ENCODE measurements at places on chromosomes 3 and 15.

DNA sequence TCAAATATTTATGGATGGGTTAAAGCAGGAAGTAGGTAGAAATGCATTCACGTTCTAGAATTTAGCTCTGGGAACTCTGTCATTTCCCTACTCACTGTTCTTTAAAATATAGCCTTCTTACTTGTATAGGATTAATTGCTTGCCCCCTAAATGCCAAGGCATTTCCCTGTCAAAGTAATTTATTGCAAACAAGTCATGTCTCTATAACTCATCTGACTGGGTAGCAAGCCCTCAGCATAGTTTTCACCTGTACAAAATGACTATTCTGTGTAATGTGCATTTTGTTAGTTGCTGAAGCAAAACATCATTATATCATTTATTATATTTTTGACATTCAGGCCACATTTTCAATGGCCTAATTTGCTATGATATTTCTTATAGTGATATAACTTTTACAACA is 1308.2 kb upstream of the EPHA6 start:
- DNase-seq: no peak

GRCh38 chr3:8201886-8202285 is 299.7 kb upstream of the LMCD1 start:
- DNase-seq: no peak

GRCh38 chr15:59587085-59587826 is 24.3 kb upstream of the GCNT3 start:
- no peak for DNase-seq

- DNase-seq: no peak
Observed at GRCh38 chr3:175457301-175457700, 598.2 kb downstream of the NAALADL2 start.

DNA sequence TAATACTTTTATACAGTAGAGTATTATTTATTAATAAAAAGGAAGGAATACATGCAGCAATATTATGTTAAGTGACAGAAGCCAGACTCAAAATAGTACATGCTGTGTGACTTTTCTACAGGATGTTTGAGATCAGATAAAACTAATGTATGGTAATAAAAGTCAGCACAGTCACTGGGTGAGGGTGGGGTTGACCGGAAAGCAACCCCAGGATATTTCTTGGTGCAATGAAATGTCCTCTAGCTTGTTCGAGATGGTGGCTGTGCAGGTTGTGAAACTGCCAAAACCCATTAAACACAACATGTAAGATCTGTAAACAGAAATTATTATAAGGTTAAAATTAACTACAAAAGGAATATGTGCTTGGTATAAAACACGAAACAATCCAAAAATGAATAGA is 20.8 kb upstream of the ALDH1L1 start:
- no peak for DNase-seq

GRCh38 chr3:112908252-112908651 is 61.6 kb upstream of the CD200R1L start:
- DNase-seq: no peak

- DNase-seq: no peak
Observed at GRCh38 chr3:49343163-49343562, 3.3 kb upstream of the USP4 start.

GRCh38 chr15:98646546-98647025 is 1.8 kb upstream of the IGF1R start:
- no peak for DNase-seq

- DNase-seq: no peak
Observed at GRCh38 chr3:36733162-36733696, 31.1 kb downstream of the DCLK3 start.

DNA sequence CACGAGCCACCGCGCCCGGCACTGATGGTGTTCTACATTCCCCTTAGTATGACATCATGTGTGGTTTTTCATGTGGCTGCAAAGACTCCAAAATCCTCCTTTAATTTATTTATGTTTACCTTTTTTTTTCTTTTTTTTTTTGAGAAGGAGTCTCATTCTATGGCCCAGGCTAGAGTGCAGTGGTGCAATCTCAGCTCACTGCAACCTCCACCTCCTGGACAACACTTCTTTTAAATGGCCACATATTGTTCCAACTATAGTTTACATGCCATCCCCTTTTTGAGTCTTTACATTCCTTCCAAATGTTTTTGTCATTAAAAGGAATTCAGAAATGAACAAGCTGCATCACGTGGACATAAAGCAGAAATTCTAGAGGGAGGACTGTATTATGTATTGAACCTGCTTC is 10.3 kb upstream of the CDV3 start:
- DNase-seq: no peak

- no peak for DNase-seq
Observed at GRCh38 chr3:109887293-109887692, 549.9 kb upstream of the DPPA4 start.

DNA sequence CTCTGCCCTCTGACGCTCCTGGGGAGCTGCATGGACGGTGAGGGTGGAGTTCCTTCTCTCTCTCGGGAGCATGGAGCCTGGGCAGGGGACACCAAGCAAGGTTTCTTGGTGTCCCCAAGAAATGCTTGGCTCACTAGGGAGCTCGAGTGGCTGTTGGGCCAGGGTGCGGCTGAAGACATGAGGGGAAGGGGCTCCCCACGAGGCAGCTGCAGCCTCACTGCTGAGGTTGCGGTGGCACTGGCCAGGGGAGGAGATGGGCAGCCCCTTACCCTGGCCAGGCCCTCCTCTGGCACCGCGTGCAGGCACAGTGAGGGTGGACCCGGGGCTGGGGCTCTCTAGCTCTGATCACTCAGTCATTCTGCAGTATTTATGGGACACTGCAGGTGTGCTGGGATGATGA is 43.5 kb upstream of the SLC41A3 start:
- DNase-seq: no peak

DNA sequence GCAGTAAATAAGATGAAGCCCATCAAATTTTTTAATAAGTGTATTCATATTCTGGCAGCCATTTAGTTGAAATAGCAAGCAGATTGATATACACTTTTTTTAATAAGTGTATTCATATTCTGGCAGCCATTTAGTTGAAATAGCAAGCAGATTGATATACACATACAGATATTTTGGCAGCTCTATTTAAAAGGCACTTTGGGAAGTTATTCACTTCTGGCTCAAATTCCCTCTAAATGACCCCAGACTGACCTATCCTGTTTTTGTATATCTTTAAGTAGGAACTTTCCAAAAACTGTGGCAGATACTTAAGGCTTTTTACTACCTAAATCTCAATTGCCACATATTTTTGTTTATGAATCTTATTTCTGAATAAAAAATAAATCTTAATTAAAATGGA is 122.3 kb downstream of the PLD1 start:
- DNase-seq: no peak

DNA sequence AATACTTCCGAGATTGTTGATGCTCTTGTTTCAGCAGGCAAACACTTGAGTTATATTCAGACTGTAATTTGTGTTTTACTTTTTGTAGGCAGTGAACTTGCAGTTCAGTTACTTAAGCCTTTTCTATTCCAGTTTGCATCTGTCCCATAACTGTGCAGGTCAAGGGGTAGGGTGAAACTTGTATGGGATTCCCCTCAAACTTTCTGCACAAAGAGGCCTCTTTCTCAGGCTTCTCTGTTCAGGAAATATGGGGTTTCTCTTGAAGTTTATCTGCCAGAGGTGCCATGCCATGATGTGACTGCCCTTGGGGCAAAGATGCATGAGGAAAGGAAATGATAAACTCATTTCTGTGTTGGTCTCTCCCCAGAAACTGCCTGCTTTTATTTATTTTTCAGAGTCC is 66.7 kb downstream of the SLC24A1 start:
- no peak for DNase-seq

DNA sequence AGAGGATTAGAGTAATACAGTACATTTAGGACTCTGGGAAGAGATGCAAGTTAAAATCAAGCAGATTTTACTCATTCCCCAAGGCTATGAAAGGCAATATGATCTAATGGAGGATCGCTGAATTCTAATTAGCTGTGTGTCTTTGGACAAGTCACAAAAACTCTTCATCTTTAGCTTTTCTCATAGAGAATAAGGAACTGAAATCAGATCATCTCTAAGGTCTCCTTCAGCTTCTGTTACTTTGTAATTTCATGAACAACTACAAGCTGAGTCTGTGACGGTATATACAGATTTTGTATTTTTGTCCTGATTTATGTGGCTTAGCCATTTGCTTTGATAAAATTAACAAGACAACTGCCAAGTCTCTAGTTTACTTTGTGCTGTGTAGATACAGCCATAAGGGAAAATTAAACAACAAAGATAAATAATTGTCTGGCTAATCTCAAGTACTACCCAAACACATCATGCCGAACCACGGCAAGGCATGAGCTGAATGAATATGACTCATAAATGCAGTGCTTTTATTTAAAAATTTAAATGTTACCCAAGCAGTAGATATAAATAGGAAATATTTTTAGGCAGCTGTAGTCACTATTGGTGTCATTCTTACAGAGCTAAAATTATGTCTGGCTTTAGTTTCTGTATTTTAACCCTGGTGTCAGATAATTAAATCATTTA is 81.5 kb downstream of the GAP43 start:
- no peak for DNase-seq

DNA sequence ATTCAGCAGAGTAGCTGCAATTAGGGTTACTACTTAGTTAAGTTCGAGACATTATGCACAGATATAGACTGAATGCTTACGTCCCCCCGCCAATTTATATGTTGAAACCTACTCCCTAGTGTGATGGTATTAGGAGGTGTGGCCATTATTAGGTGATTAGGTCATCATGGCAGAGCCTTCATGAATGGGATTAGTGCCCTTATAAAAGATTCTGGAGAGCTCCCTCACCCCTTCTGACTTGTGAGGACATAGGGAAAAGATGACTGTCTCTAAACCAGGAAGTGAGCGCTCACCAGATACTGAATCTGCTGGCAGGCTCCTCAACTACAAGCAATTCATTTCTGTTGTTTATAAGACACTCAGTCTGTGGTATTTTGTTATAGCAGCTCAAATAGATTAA is 25.6 kb upstream of the TEX9 start:
- no peak for DNase-seq

DNA sequence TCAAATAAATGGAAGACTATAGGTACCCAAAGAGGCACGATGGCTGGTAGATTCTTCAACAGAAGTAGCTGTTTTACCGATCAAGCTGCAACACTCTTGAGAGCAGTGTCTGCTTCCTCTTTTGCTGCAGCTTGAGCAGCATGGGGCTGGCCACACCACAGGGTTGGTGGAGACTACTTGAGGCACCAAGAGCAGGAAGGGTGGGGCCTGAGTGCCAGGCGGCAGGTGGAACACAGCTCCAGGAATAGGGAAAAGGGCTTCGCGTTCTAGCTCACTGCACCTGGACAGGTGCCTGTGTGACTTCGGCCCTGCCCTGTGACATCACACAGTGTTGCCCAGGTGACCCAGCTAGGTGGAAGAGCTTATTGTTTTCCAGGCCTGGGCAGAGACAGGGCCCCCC is at the start of gene CCDC33:
Gene CCDC33, plus strand, starts transcription at position 365 of the 400 bp plus-strand sequence. CDS start 394 bp downstream, outside the sequence.
- no peak for DNase-seq

GRCh38 chr3:128706086-128706615 is 19.8 kb upstream of the RAB7A start:
- DNase-seq: no peak

DNA sequence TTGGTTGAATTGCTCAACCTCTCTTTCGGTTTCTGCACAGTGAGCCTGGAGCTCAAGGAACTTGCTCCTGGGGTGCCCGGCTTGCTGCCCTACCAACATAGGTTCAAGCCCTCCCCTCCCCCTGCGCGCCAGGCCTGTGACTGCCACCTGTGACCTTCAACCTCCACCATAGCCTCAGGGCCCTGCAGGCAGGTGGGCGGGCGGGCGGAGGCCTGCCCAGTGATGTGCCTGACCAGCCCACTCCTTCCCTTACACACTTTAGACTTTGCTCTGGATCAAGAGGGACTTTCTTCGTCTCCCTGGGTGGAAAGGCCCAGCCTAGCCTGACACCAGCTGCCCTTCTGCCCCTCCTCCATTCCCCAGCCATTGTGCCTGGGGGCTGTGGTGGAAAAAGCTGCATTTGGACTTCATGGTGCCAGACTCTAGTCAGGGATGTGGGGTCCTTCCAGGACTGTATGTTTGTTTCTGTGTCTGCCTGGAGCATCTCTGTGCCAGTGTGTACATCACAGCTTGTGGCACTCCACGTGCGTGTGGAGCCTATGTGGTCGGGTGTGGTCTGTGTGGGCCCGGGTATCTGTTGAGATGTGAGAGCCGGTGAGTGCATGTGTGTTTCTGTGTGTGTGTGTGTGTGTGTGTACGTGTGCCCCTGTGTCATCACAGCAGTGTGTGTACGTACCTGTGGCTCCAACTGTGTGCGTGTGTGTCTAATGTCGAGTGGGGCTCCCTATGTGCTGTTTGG is 9.5 kb downstream of the PRKCD start:
- DNase-seq: peak; percentile 18

- DNase-seq: no peak
Observed at GRCh38 chr3:149245738-149246451, 24.3 kb upstream of the CP start.

DNA sequence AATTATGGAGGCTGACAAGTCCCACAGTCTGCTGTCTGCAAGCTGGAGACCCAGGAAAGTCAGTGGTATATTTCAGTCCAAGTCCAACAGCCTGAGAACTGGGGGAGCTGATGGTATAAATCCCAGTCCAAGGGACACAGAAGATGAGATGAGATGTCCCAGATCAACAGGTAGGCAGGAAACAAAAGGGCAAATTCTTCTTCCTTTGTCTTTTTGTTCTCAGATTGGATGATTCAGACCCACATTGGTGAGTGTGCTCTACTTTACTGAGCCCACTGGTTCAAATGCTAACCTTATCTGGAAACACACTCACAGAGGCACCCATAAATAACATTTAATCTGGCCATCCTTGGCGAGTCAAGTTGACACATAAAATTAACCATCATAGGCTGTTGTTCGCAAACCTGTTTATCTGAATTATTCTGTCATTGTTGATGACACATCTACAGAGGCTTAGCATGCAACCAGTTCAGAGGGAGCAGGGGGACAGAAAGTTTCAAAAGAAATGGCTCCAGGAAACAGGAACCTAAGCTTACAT is 62.7 kb upstream of the ITGA11 start:
- DNase-seq: no peak

DNA sequence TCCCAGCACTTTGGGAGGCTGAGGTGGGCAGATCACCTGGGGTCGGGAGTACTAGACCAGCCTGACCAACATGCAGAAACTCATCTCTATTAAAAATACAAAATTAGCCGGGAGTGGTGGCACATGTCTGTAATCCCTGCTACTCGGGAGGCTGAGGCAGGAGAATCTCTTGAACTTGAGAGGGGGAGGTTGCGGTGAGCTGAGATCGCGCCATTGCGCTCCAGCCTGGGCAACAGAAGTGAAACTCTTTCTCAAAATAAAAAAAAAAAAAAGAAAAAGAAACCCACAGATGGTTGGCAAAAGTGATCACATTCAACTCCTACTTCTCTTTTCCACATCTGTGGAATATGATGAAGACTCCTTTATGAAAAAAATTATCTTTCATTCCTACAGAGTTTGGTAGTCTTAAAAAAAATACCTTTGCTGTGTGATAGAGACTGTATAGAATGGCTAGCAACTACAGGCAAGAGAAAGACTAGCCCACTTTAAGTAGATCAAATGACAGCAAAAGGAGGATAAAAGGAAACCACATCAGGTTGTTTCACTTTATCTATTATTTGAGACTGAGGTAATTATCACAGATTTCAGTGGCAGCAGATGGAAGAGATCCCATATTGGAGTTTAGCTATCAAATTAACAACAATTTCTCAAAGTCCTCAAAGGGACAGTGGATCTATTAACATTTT is 172.9 kb upstream of the TSPAN3 start:
- no peak for DNase-seq

GRCh38 chr3:151890721-151891141 is 17.3 kb downstream of the SUCNR1 start:
- DNase-seq: no peak

All from activated naive CD4-positive, alpha-beta T cell treated with Interleukin-2 at 50 U/mL for 16 hours (primary cell).